ENCODE measurements at places on chromosomes 2 and 18. TPM values are rescaled to one million over a fixed set of nuclear protein-coding genes. Genes with fewer than 3 reads are reported as not detected.

HOXD12 gene
- not detected for total RNA-seq

DNA sequence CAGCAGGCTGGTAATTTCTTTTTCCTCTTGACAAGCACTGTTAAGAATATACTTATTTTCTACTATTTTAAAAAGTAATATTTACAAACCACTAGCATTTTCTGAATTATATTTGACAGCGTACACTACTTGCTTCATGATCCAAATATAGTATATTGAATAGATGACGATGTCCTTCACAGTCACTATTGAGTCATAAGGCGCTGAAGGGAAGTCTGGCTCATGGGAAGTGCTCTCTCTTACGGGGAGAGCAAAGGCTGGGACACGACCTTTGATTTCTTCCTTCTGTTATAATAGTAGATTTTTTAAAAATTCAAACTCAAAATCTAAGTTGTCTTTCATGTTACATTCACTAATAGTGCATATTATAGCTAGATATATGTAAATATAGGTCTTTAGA, 357.1 kb downstream of the SOCS6 start:
- no peak overlapping the region for H3K4me3 ChIP-seq
- H3K27me3 ChIP-seq, result no peaks in the 10 kb centered on the region
- DNase-seq, result no peak
- H3K4me1 ChIP-seq, result no peaks in the 10 kb centered on the region
- H3K27ac ChIP-seq, result no peak overlapping the region

GRCh38 chr2:27249891-27250651, 12.8 kb downstream of the SLC30A3 start:
- peaks cover 6% of the 10 kb centered on the region for H3K4me1 ChIP-seq
- peak; percentile 64 for DNase-seq
- no peaks in the 10 kb centered on the region for H3K27me3 ChIP-seq

CCDC68 gene
- total RNA-seq, result 2.0 TPM

DNA sequence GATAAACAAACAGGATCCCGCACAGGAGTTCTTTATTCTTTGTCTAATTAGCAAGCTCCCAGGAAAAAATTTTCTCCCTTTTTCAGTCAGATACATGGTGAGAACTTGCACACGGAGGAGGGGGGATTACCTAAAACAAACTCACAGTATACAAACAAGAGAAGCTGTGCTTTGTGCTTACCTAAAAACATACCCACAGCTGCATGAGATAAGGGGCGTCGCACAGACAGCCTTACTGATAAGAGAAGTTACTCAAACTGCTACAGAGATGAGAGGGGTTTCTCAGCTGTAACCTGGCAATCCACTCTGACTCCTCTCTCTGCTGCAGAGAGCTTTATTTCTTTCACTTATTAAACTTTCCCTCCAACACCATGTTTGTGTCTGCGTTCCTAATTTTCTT, 32.9 kb upstream of the ST3GAL5 start:
- peak overlapping the region; percentile 41 for H3K27ac ChIP-seq
- no peaks in the 10 kb centered on the region for H3K36me3 ChIP-seq
- H3K27me3 ChIP-seq, result no peaks in the 10 kb centered on the region

DNA sequence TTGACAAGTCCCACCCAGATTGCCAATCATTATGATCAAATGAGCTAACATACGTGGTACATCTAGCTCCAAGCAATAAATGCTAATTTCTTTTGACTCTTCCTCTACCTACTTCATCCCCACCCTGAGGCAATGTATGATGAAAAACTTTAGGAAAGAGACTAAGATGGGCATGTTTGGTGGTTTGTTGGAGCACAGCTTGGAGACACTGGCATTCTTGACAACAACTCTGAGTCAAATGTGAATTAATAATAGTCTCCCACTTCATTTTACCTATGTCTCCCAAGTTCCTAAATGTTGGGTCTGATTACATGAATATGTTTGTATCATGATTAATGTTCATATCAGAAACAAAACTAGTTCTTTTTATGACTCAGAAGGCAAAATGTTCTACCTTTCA, 36.6 kb downstream of the EXOC6B start:
- peaks cover 19% of the 10 kb centered on the region for H3K4me1 ChIP-seq
- no peaks in the 10 kb centered on the region for H3K36me3 ChIP-seq
- no peak for DNase-seq

GRCh38 chr2:121804997-121805765, 49.7 kb downstream of the TSN start:
- no peaks in the 10 kb centered on the region for H3K4me1 ChIP-seq
- no peaks in the 10 kb centered on the region for H3K27me3 ChIP-seq
- no peaks in the 10 kb centered on the region for H3K36me3 ChIP-seq
- DNase-seq, result no peak

IL36B gene
- total RNA-seq, result not detected

FBXO48 gene
- 0.42 TPM for total RNA-seq

OR6B2 gene
- not detected for total RNA-seq

DNA sequence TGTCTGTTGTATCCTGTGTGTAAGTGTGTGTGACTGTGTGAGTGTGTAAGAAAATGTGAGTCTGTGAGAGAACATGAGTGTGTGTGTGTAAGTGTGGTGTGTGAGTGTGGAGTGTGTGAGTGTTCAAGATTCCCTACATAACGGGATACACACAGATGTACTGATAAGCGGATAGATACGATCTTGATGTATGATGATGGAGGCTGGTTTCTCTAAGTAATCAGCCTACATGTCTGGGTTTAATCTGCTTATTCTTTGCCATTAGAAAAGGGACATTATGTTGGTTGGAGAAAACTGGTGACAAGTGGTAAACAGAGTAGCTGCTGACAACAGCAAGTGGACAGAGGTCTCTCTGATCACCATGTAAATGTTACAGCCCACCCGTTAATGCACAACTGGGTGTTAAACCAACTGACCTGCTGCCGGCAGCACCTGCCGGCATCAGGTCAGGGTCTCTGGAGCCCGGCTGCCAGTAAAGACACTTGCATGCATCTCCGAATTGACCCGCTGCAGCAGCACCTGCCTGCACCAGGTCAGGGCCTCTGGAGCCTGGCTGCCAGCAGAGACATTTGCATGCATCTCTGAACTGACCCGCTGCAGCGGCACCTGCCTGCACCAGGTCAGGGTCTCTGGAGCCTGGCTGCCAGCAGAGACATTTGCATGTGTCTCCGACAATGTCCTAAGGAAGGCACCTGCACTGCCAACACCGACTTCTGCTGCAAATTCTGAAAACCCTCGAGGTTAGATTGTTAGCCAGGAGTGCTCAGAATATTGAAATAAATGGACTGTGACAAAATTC, 87.5 kb downstream of the MBP start:
- H3K27me3 ChIP-seq, result no peaks in the 10 kb centered on the region
- no peak overlapping the region for H3K27ac ChIP-seq
- no peaks in the 10 kb centered on the region for H3K4me1 ChIP-seq
- H3K4me3 ChIP-seq, result no peak overlapping the region
- no peak for DNase-seq

GAD1 gene
- 7.4 TPM for total RNA-seq

BUB1 gene
- 1.6 TPM for total RNA-seq

DNA sequence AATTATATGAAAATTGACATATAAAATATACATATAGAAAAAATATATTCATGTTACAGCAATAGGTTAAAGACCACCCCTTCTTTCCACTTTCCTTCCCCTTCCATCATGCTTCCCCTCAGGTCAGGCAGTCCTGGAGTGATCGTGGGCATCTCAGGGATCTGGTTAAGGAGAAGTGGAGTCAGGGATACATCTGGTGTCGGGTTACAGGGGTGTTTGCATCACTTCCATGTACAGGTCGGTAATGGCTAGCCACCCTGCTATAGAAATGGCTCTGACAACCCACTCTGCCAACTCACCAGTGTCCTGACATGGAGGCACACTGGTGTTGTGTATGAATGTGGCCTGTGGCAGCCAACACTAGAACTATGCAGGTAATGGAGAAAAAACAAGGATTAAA, 36.3 kb upstream of the LGALSL start:
- H3K4me3 ChIP-seq, result no peak overlapping the region
- no peaks in the 10 kb centered on the region for H3K36me3 ChIP-seq
- no peak overlapping the region for H3K27ac ChIP-seq
- DNase-seq, result no peak
- no peaks in the 10 kb centered on the region for H3K4me1 ChIP-seq

GRCh38 chr18:4236940-4237663, 218.0 kb downstream of the DLGAP1 start:
- H3K27ac ChIP-seq, result no peak overlapping the region
- no peak overlapping the region for H3K4me3 ChIP-seq
- H3K36me3 ChIP-seq, result no peaks in the 10 kb centered on the region
- no peaks in the 10 kb centered on the region for H3K4me1 ChIP-seq
- no peaks in the 10 kb centered on the region for H3K27me3 ChIP-seq

DNA sequence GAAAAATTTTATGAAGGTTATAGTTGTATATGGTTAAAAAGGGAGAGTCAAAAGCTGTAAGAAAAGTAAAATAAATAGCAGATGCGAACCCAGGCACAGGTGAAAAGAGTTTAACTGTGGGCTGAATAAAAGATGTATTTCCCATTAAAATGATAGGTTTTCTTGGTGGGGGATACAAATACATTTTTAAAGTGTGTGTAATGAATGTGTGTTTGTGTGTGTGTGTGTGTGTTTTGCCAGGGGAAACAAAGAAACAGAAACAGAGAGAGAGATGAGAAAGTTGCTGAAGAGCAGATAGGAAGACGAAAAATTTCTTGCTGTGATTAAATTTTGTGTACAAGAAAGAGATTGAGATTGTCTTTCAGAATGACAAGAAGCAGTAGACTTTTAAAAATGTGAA, 12.1 kb downstream of the TFPI start:
- no peak overlapping the region for H3K4me3 ChIP-seq
- H3K27ac ChIP-seq, result peak overlapping the region; percentile 64
- H3K36me3 ChIP-seq, result no peaks in the 10 kb centered on the region
- H3K27me3 ChIP-seq, result no peaks in the 10 kb centered on the region
- no peak for DNase-seq

SLC14A1 gene
- total RNA-seq, result 4.4 TPM

GRCh38 chr2:9135822-9136558, 70.6 kb upstream of the ASAP2 start:
- H3K27me3 ChIP-seq, result no peaks in the 10 kb centered on the region
- H3K4me1 ChIP-seq, result no peaks in the 10 kb centered on the region
- H3K4me3 ChIP-seq, result no peak overlapping the region
- no peak overlapping the region for H3K27ac ChIP-seq
- H3K36me3 ChIP-seq, result no peaks in the 10 kb centered on the region

SFT2D3 gene
- 5.8 TPM for total RNA-seq

DNA sequence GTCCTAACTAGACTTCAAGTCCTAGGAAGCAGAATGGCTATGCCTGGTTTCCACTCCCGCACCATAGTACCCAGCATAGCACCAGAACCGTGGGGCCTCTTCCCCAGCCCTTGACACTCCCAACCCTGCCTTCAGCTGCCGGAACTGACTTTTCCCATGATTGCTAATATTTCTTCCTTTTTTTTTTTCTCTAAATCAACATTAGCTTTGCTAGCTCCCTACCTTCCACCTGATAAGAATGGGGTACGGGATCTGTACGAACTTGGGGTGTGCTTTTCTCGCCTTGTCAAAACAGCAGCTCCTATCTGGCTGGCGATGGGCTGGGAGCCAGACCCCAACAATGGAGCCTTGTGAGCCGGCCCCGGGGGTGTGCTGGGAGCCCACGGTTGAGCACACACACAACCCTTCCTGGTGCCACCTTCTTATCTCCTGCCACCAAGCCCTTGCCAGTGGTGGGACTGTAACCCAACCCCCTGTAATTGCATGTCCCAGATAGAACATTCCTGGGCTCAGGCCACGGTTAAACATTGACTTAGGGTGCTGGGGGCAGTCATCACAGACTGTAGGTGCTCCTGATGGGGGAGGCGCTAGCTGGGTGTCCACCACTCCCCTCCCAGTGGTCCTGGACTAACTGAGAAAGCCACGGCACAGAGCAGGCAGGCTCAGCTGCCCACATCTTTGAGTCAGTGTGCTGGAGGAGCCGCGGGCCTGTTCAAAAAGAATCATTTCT, 213.0 kb upstream of the HAAO start:
- no peak overlapping the region for H3K27ac ChIP-seq
- H3K27me3 ChIP-seq, result no peaks in the 10 kb centered on the region
- no peak for DNase-seq
- H3K4me1 ChIP-seq, result no peaks in the 10 kb centered on the region
- no peaks in the 10 kb centered on the region for H3K36me3 ChIP-seq

DNA sequence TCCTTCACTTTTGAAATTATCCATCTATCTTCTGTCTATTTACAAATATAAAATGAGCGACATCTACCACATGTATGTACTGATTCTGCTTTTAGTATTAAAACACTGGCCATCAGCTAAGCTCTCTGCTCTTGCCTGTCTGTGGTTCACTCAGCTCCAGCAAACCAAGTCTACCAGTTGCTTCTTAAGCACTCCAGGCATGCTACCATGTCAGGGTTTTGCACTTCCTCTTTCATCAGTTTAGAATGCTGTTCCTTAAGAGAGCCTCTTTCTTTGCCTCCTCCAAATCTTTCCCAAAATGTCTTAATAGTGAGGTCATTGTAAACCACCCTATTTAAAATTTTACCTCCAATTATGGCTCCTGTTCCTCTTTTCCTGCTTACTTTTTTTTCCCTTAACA, 59.5 kb downstream of the SCN3A start:
- no peak overlapping the region for H3K27ac ChIP-seq
- H3K4me3 ChIP-seq, result no peak overlapping the region
- no peaks in the 10 kb centered on the region for H3K27me3 ChIP-seq
- no peaks in the 10 kb centered on the region for H3K36me3 ChIP-seq
- no peaks in the 10 kb centered on the region for H3K4me1 ChIP-seq
- no peak for DNase-seq

GRCh38 chr2:83305758-83306378, 1153.2 kb downstream of the SUCLG1 start:
- no peak overlapping the region for H3K27ac ChIP-seq
- DNase-seq, result no peak
- H3K36me3 ChIP-seq, result no peaks in the 10 kb centered on the region
- H3K27me3 ChIP-seq, result no peaks in the 10 kb centered on the region

GRCh38 chr2:241199286-241199685, 10.8 kb downstream of the ANO7 start:
- H3K36me3 ChIP-seq, result no peaks in the 10 kb centered on the region
- H3K4me3 ChIP-seq, result no peak overlapping the region
- H3K27me3 ChIP-seq, result no peaks in the 10 kb centered on the region
- H3K27ac ChIP-seq, result no peak overlapping the region
- H3K4me1 ChIP-seq, result no peaks in the 10 kb centered on the region

IL37 gene
- total RNA-seq, result not detected

- peaks cover 6% of the 10 kb centered on the region for H3K4me1 ChIP-seq
- H3K4me3 ChIP-seq, result no peak overlapping the region
- no peaks in the 10 kb centered on the region for H3K27me3 ChIP-seq
Observed at GRCh38 chr2:138058427-138058826, 94.2 kb downstream of the HNMT start.

- no peaks in the 10 kb centered on the region for H3K36me3 ChIP-seq
- no peak overlapping the region for H3K27ac ChIP-seq
- no peak overlapping the region for H3K4me3 ChIP-seq
- no peak for DNase-seq
Observed at GRCh38 chr2:28818053-28818452, 7.4 kb downstream of the SPDYA start.

GRCh38 chr2:23235292-23235691, 149.7 kb upstream of the KLHL29 start:
- H3K36me3 ChIP-seq, result no peaks in the 10 kb centered on the region
- no peak overlapping the region for H3K4me3 ChIP-seq
- no peak for DNase-seq
- H3K4me1 ChIP-seq, result no peaks in the 10 kb centered on the region
- no peak overlapping the region for H3K27ac ChIP-seq

Data from adrenal gland (tissue), 19 donors.